ENCODE measurements at places on chromosomes 5 and 9.

DNA sequence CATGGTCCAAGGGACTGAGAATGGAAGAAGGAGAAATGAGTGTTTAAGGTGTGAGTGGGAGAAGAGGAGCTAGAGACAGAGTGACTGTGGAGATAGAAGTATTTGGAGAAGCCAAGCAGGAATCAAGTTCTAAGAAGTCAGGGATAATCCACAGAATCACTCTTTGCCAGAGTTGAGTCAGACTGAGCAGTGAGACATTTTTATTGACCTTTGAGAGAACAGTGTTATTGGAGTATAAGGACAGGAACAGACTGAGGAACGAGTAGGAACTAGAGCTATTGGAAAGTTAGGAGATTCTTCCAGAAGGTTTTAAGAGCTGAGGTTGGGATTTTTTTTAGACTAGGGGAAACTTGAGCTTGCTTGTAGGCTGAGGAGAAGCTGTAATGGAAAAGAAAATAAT, 37.2 kb downstream of the RCL1 start:
- DNase-seq = no peak

- no peak for DNase-seq
Measured at GRCh38 chr9:131641618-131642495, 96.5 kb downstream of the PRRT1B start.

DNA sequence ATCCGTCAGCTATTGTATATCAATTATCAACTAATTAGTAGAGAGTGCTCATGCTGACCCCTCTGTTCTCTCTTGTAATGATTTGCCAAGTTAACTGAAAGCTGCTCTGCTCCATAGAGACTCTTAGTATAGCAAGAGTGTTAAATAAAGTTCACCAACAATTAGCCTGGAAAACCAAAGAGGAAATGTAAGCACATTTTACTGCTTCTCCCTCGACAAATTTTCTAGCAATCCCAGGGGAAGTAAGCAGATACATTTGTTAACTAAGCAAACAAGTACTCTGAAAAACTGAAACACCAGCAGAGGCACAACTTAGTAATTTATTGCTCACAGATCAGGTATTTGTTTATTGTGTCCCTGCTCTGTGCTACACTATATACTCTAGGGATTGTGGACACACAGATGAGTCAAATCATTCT, 162.2 kb downstream of the GLIS3 start:
- DNase-seq = no peak

DNA sequence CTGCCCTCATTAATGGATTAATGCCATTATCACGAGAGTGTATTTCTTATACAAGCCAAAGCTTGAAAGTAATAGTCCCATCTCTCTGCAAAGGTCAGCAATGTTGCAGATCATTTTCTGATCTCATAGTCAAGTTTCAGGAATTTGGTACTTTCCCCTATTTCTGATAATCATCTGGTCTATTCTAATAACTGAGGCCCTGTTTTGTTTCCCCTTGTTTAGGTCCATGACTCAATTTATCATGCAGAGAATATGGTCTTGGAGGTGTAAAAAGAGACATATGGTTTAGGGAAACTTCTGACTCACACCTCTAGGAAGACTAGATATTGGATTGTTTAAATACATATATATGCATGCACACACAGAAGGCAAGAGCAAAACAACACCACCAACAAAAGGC, 339.3 kb upstream of the NUDT12 start:
- no peak for DNase-seq

GRCh38 chr9:99818500-99818899, 3.2 kb upstream of the NR4A3 start:
- DNase-seq = no peak

DNA sequence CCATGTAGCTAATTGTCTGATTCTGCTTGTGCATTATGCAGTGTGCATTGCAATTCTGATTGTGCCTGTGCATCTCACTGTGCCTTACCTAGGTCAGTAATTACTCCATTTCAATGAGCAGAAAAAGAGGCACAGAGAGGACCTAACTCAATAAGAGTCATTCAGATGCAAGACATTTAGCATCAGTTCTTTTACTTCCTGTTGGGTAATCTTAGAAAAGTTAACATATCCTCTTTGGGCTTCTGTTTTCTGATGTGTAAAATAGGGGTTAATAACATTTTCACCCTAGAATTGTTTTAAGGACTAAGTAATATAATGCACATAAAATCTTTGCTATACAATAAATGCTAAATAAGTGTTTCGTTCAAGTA, 7.0 kb upstream of the DCTN4 start:
- DNase-seq = no peak

- no peak for DNase-seq
Measured at GRCh38 chr5:150674341-150674821, 13.3 kb downstream of the MYOZ3 start.

DNA sequence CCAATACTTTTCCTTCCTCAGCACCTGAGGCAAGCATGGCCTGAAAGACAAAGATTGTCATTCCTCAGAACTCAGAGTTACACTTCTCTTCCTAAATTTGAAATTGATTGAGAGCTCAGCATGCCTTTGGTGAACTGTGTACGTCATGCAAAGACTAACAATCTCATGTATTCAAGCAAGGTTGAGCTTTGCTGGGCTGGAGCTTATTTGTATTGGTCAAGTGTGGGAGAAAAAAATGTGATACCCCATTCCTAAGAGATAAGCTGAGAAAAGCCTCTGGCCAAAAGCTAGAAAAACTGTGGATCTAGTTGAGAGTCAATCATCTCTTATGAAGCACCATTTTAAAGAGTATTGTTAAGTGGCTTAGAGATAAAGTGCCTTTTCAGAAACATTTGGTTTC, 392.2 kb downstream of the RASEF start:
- DNase-seq = no peak

GRCh38 chr5:6412811-6413210, 34.5 kb upstream of the MED10 start:
- no peak for DNase-seq

- no peak for DNase-seq
Measured at GRCh38 chr5:31270396-31270795, 76.9 kb downstream of the CDH6 start.

DNA sequence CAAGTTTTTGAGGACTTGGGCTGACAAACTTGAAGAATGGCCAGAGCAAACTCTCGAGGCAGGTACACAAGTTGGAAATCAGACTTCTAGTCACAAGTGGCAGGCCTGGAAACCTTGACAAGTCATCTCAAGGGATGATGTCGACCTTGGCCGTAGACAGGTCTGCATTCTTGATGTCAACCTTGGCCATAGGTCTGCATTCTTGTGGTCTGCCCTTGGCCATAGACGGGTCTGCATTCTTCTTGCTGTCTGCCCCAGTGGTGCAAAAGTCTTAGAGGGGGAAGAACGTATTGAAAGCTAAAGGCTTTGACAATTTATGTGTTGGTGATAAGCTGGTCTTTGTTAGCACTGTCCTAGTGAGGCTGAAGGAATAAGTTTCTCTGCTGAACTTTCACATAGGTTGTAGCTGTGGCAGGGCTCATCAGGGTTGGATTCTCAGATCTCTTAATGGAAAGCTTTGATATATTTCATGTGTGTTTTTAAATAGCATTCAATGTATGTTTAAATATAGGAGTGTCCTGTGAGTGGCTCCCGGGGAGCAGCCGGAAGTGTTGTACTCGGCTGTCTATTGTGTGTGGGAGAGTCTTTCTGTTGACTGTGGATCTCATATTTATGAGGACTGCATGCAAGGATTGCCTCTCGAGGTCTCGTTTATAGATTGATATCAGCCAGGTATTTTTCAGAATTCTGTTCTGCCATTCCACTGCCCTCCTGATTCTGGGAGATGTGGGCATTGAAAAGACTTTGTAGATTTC, 27.0 kb downstream of the SUB1 start:
- no peak for DNase-seq

- no peak for DNase-seq
Measured at GRCh38 chr5:88667496-88668201, 215.3 kb downstream of the MEF2C start.

DNA sequence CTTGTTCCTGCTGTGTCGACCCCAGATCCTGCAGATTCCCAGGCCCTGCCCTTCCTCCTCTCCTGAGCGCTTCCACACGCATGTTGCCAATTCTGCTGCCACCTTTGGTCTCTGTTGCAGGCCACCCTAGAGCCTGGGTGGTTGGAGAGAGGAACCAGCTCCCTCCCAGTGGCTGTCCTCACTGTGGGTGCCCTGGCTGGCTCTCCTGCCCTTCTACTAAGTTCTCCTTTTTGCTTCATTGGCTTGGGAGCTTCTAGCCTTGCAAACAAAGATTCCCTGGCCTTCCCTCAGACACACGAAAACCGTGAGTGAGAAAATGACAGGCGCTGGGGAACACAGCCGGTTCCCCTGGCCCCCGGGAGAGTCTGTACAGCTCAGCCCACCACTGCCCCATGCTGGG, 14.2 kb upstream of the NCS1 start:
- DNase-seq = no peak

GRCh38 chr5:58786035-58786434, 203.2 kb downstream of the RAB3C start:
- no peak for DNase-seq

- DNase-seq = no peak
Measured at GRCh38 chr5:107341376-107342084, 329.2 kb downstream of the EFNA5 start.

GRCh38 chr5:1983919-1984695, 101.4 kb upstream of the IRX4 start:
- no peak for DNase-seq

- no peak for DNase-seq
Measured at GRCh38 chr5:112165897-112166737, 253.0 kb downstream of the EPB41L4A start.

DNA sequence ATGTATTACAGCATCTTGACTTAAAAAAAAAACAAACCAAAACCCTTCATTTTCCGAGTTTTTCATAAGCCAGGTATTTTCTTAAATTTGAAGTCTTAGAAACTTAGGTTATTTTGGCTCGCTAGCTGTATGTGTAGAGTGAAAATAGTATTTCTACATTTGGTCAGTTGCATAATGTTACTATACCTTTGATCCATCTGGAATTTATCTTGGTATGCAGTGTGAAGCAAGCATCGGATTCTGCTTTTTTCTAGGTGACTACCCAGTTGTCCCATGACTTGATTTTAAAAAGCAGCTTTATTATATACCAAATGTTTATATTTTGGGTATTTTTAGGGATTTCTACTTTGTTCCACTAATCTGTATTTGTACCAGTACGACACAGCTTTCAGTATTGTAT, 27.7 kb downstream of the UBAP1 start:
- no peak for DNase-seq

DNA sequence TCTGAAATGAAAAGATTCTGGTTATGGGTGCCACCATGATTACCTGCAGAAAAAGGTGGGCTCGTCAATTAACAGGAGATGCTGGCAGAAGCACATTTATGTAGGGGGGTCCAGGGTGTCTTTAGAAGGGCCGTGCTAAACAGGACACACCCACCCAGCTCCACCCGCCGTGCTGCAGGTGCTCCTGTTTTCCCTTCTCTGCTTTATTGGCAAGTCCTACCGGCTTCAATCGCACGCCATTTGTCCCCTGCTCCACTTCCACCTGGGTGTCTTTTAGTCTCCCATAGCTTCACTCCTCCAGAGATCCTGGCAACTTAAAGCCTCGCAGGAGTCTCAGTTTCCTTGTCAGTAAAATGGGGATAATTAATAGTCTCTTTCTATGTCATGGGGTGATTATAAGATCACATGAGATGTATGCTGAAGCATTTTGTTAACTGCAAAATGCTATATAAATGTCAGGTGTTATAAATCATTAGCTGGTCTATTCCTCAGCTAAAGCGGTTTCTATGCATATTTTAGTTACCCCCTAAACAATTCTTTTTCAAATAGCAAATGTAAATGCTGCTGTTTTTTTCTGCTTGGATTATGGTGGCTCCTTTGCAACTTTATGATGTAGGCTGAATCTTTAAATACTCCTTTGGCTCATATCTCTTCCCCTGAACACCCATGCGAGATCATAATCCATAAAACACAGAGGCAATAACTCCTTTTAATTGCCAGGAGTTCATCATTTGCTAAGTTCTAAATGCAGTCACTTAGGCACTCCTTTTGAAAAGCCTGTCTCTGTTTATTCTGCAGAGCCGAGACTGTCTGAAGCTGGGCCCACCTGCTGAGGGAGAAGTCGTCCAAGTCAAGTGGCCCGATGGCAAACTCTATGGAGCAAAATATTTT, 406.9 kb downstream of the KDM4C start:
- DNase-seq = no peak

DNA sequence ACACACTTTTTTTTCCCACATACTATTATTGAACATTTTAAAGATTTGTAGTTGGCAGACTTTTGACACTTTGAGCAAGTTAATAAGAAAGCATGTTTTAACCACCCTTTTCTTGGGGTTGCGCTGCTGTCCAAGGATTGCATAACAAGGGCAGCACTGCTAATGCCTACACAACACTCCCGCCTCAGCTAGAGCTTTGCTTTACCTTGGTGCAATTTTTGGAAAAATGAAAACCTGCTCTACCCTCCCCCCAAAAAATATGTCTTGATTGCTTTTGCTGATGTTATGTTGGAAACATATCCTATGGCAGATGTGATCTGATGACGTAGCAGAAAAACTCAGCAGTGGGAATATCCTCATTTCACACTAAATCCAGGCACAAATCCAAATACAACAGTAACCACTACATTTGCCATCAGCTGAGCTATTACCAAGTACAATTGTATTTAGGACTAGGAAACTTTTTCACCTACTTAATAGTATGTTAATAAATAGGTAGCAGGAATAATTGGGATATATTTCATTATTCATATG, 51.5 kb downstream of the UBE2R2 start:
- no peak for DNase-seq

DNA sequence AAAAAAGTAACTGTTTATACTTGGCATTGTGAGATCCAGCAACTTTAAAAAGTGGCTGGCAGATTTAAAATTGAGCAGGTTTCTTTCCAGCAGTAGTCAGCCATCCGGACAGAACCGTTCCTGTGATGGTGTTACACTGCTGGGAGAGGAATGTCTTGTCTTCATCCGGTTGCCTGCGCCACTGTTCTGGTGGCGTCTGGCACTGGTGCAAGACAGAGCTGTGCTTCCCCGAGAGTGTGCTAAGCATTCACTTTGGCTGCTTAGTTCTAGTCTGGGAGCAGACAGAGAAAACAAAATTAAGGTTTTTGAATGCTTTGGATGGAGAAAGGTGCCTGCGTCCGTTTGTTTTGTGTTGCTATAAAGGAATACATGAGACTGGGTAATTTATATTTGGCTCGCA, 35.5 kb upstream of the CREBRF start:
- no peak for DNase-seq

GRCh38 chr5:139851558-139851957, 56.0 kb downstream of the PSD2 start:
- DNase-seq = no peak

GRCh38 chr9:2816476-2817141, 27.3 kb downstream of the PUM3 start:
- DNase-seq = no peak

All from stimulated activated CD4-positive, alpha-beta T cell treated with anti-CD3 and anti-CD28 coated beads, Interleukin-2, amount 100 ng/mL, for 4 hours (primary cell).